WTC11 (cell line): ENCODE measurements at places on chromosomes 6 and 20. TPM values are rescaled to one million over a fixed set of nuclear protein-coding genes. Genes with fewer than 3 reads are reported as not detected.

CD24 gene
- total RNA-seq: 937 to 1,030 TPM (median 998 TPM) in 3 replicates

RAB23 gene
- 11.3 to 14.8 TPM (median 14.5 TPM) in 3 replicates for total RNA-seq

ARFGEF3 gene
- total RNA-seq: 20.0 to 20.5 TPM (median 20.1 TPM) in 3 replicates

KCNB1 gene
- total RNA-seq: 1.1 to 1.5 TPM (median 1.1 TPM) in 3 replicates

EPM2A gene
- total RNA-seq: 4.8 to 5.3 TPM (median 5.1 TPM) in 3 replicates

LY6G6D gene
- total RNA-seq: not detected in 3 replicates

LHFPL5 gene
- not detected in 3 replicates for total RNA-seq

SIRPD gene
- not detected in 3 replicates for total RNA-seq

DNAH8 gene
- 0.02 TPM in 1 of 3 replicates, not detected in the others for total RNA-seq

KIAA1755 gene
- total RNA-seq: 0.16 to 0.50 TPM (median 0.27 TPM) in 3 replicates

DNA sequence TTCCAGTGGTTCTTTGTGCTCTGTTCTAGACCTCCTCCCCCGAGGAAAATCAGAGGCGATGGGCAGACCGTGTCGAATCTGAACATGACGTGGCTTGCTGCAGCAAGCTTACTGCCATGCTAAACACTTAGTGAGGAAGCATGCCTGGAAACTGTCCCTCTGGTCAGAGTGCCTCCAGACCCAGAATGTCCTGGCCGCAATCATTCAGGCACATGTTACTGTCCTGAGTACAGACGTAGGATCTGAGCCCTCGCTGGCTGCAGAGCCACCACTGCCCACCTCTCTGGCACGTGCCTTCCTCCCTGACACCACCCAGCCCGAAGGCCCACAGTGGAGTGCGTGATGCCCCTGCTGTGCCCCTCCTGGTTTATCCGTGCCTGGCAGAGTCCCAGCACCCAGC lies 163.6 kb downstream of the SYNDIG1 start:
- no peaks in the 10 kb centered on the region; the same call in 1 of the 2 replicates for H3K27me3 ChIP-seq
- peaks cover 49% of the 10 kb centered on the region for H3K4me1 ChIP-seq
- no peak for DNase-seq
- H3K27ac ChIP-seq: no peak overlapping the region; the same call in 1 of the 2 replicates
- H3K4me3 ChIP-seq: no peak overlapping the region

- no peak overlapping the region for H3K27ac ChIP-seq
- peaks cover 29% of the 10 kb centered on the region for H3K4me1 ChIP-seq
- H3K27me3 ChIP-seq: no peaks in the 10 kb centered on the region
- no peak for DNase-seq
- H3K4me3 ChIP-seq: no peak overlapping the region
Measured at GRCh38 chr6:9316831-9317230, 881.5 kb upstream of the SLC35B3 start.

DNA sequence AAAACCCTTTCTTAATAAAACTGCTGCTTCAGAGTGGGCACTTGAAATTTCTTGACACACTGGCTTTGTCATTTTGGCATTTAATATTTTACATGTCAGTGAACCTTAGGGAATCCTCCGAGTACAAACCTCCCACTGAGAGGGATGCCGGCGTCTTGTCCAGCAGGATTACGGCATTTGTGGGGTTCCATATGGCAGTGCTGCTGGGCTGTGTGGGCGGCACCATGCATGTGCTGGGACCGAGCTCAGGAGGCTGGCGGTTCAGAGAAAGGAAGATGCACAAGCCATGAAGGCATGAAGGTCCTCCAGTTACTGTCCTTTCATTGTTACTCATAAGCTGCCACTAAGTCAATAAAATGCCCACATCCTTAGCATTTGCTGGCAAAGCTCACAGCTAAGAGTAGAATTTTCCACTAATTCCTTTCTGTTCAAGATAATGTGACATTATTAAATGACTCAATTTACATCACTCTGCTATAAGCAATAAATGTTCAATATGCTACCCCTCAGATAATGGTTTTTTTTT lies 61.4 kb downstream of the LY86 start:
- no peak overlapping the region for H3K27ac ChIP-seq
- no peaks in the 10 kb centered on the region for H3K36me3 ChIP-seq
- H3K4me1 ChIP-seq: 0 out of 2 replicates have a peak, but pooled peaks cover 4% of the 10 kb centered on the region
- DNase-seq: no peak

DNA sequence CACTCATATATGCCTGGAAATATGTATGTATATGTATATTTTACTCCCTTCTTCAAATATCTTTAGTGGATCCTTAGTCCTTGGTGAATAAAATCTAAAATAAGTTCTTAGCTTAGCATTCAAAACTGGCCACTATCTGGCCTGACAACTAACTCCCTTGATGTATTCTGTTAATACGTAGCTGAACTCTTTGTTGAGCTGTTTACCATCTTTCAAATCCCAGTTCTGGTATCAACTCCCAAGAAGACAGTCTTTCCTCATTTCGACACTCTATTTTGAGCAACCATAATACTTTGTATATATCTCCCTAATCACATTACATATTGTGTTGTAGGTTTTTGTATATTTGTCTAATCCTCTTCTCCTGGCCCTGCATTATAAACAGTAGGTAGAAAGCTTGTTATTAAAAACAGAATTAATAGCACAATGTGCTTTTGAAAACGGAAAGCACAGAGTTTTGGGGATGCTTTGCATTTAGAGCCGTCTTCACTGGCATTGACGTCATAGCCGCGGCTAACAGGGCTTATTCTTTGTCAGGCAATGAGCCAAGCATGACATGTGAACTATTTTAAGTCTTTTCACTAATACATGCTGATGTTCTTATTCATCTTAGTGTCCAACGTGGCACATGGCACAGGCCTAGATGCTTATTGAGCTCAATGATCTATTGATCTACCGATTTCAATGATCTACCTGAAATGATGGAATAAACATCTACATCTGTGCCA lies 47.2 kb upstream of the CCN2 start:
- H3K4me3 ChIP-seq: no peak overlapping the region
- H3K27ac ChIP-seq: no peak overlapping the region
- no peaks in the 10 kb centered on the region for H3K27me3 ChIP-seq
- H3K4me1 ChIP-seq: peaks cover 11% of the 10 kb centered on the region

DNA sequence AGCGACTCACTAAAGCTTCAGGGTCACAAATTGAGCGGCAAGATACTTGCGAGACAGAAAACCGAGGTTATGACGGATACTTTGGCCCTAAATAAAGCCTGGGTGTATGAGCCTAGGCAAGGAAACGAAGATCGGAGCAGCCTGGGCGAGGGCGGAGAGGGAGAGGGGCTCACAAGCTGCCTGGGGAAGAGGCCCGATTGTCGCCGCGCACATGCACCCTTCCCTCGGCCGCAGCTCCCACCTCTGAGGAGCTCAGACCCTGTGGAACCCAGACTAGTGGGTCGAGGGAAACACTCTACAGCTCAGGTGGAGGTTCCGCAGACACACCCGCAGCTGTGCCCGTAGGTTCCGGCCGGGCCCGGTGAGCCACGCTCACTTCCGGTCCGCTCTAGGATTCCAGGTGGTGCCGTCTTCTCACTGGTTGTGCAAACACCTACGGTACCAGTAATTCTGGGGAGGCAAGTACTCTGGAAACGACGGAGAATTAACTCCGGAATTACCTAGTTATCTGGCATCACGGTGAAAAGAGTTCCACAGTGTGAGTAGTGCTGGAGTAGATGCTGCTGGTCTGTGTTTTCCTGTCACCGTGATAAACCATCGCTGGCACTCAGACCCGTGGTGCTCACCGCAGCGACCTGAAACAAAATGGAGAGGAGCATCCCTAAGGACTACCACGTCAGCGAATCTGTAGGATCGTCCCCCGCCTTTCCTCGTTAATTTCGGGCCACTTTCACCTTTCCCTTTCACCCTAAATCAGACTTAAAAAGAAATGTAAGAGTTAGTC lies 61.5 kb downstream of the GPX5 start:
- peak; percentile 84 for DNase-seq
- H3K27me3 ChIP-seq: peaks cover 21% of the 10 kb centered on the region
- H3K36me3 ChIP-seq: no peaks in the 10 kb centered on the region
- H3K4me3 ChIP-seq: peak overlapping the region; percentile 91
- peaks cover 41% of the 10 kb centered on the region for H3K4me1 ChIP-seq

- no peak overlapping the region for H3K27ac ChIP-seq
- peaks cover 16% of the 10 kb centered on the region for H3K4me1 ChIP-seq
- DNase-seq: no peak
- no peak overlapping the region for H3K4me3 ChIP-seq
Measured at GRCh38 chr6:121609281-121609680, 173.8 kb downstream of the GJA1 start.

DNA sequence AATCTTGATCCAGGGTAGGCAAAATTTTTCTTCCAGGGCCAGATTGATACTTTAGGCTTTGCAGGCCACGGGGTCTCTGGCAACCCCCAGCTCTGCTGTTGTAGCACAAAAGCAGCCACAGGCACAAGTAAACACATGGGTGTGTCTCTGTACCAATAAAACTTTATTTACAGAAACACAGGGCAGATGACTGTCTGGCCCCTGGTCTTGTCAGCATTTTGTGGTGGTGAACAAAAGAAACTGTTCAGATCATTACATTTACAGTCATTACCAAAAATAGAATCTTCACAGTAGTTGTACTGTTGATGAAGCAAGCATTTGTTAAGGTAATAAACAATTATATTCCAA lies 45.0 kb upstream of the KIF25 start:
- DNase-seq: no peak
- no peak overlapping the region for H3K4me3 ChIP-seq
- peaks cover 66% of the 10 kb centered on the region for H3K36me3 ChIP-seq
- no peaks in the 10 kb centered on the region for H3K27me3 ChIP-seq

GRCh38 chr6:70264306-70264705 lies 38.6 kb downstream of the COL9A1 start:
- H3K36me3 ChIP-seq: no peaks in the 10 kb centered on the region
- no peak overlapping the region for H3K4me3 ChIP-seq
- no peaks in the 10 kb centered on the region for H3K4me1 ChIP-seq
- H3K27ac ChIP-seq: no peak overlapping the region
- DNase-seq: no peak

DNA sequence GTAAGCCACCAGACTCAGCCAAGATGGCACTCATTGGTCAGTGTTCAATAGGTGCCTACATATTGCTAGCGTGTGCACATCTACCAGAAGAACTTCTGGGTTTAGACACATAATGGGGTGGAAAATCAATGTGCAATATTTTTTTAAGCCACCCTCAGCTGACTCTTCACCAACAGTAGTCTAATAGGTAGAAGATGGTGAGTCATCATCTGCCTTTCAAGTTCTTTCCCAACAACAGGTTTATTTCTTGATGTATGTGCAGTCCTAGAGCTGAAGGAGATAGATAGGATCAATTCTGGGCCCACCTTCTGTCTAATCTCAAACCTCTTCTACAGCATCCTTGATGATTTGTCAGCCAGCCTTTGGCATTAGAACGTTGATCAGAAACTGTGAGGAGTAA lies 41.3 kb downstream of the IRAK1BP1 start:
- no peak for DNase-seq
- H3K4me3 ChIP-seq: no peak overlapping the region
- no peaks in the 10 kb centered on the region for H3K36me3 ChIP-seq
- peaks cover 15% of the 10 kb centered on the region for H3K4me1 ChIP-seq
- H3K27ac ChIP-seq: no peak overlapping the region

- H3K36me3 ChIP-seq: no peaks in the 10 kb centered on the region
- H3K27ac ChIP-seq: no peak overlapping the region
- DNase-seq: no peak
- H3K4me3 ChIP-seq: no peak overlapping the region
Measured at GRCh38 chr6:39790772-39791171, 1.4 kb upstream of the DAAM2 start.

- no peak overlapping the region for H3K27ac ChIP-seq
- peaks cover 11% of the 10 kb centered on the region for H3K27me3 ChIP-seq
- no peaks in the 10 kb centered on the region for H3K36me3 ChIP-seq
- no peak overlapping the region for H3K4me3 ChIP-seq
Measured at GRCh38 chr6:143522039-143522600, 10.6 kb upstream of the FUCA2 start.

DNA sequence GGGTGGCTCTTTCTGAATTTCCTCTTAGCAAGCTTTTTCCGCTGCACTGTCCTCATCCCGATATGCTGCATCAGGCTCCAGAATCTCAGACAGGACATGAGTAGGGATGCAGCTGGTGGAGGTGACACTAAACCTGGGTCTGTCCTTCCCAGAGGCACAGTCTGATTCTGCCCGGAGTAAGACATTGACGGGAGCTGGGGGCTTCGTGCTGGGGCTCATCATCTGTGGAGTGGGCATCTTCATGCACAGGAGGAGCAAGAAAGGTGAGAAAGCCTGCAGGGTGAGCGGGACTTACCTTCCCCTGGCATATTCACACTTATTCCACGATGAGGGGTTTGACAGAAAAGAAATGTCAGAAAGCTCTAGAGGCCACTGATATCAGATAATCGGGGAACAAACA lies 9.8 kb downstream of the HLA-DPB1 start:
- H3K4me1 ChIP-seq: peaks cover 27% of the 10 kb centered on the region
- peaks cover 12% of the 10 kb centered on the region for H3K27me3 ChIP-seq
- no peak overlapping the region for H3K27ac ChIP-seq

DNA sequence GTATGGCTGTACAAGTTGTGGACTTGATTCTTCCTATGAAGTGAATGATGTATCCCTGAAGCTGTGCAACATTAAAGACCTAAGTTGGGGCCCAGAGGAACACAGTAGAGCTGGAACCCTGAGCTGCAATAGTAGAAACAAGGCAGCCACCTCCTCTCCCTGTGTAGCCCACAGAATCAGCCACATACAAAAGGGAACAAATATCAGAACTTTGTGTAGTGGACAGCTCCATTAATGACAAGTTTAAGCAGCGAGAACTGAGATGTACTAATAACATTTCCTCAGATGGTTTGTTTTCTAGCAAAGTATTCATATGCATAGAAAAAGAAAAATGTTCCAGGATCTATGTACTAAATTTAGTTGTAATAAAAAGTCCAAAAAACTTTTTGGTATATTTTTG lies 19.2 kb downstream of the PHACTR1 start:
- no peaks in the 10 kb centered on the region for H3K4me1 ChIP-seq
- no peak for DNase-seq
- H3K36me3 ChIP-seq: no peaks in the 10 kb centered on the region

- H3K27ac ChIP-seq: no peak overlapping the region
- H3K4me3 ChIP-seq: no peak overlapping the region
- H3K36me3 ChIP-seq: no peaks in the 10 kb centered on the region
- no peak for DNase-seq
- no peaks in the 10 kb centered on the region for H3K27me3 ChIP-seq
Measured at GRCh38 chr20:39641423-39641822, 679.3 kb downstream of the DHX35 start.

DNA sequence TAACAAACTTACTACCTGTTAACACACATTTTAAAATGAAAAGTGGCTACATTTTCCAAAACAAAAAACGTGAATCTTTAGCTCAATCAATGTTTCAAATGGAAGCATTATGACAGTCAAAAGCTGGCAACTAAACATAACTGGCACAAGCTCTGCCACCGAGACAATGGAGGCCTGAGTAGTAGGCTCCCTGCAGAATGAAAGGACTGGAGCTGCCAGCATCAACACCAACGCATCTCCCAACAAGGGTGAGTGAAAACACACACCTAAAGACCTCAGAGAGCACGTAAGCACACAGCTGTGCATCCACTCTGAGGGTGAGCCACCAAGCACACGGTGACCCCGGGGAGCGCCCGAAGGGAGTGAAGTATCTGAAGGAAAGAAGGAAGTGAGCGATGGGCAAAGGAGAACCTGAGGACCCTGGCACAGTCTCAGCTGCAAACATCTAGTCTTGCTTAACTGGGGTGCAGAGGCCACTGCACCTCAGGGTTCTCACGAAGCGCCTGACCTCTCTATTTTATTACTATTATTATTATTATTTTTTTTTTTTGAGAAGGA lies 1.6 kb upstream of the ADRM1 start:
- no peak for DNase-seq
- H3K27ac ChIP-seq: peak overlapping the region; percentile 96
- H3K4me1 ChIP-seq: peaks cover 18% of the 10 kb centered on the region
- H3K27me3 ChIP-seq: no peaks in the 10 kb centered on the region
- peaks cover 21% of the 10 kb centered on the region for H3K36me3 ChIP-seq
- H3K4me3 ChIP-seq: peak overlapping the region; percentile 77

GRCh38 chr6:35147026-35147425 lies 5.9 kb upstream of the TCP11 start:
- H3K27me3 ChIP-seq: peaks cover 58% of the 10 kb centered on the region
- H3K27ac ChIP-seq: no peak overlapping the region
- H3K4me1 ChIP-seq: peaks cover 30% of the 10 kb centered on the region
- H3K36me3 ChIP-seq: no peaks in the 10 kb centered on the region
- H3K4me3 ChIP-seq: no peak overlapping the region
